ENCODE measurements at places on chromosomes 6 and 20.

DNA sequence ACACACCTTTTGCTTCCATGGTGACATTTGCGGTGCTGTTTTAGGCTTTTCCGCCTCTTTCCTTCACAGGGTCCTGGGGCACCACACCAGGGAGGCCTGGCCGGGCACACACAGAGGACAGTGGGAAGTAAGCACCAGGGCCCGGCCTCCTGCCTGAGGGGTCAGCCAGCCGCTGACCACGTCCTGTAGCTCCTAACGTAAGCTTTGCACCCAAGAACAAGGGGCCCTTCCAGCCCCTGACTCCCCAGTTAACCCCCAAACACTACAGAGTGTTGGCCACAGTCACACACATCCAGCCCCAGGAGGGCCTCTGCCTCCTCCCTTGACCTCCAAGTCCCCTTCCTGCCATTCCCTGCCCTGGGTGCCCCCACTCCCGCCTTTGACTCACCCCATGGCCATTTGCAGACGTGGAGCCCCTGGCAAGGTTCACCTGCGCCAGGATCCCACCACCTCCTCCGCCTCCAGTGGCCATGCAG is 54.7 kb downstream of the YTHDF1 start:
- no peak for DNase-seq

- DNase-seq = no peak
Measured at GRCh38 chr20:8862092-8862491, 206.8 kb upstream of the PLCB4 start.

DNA sequence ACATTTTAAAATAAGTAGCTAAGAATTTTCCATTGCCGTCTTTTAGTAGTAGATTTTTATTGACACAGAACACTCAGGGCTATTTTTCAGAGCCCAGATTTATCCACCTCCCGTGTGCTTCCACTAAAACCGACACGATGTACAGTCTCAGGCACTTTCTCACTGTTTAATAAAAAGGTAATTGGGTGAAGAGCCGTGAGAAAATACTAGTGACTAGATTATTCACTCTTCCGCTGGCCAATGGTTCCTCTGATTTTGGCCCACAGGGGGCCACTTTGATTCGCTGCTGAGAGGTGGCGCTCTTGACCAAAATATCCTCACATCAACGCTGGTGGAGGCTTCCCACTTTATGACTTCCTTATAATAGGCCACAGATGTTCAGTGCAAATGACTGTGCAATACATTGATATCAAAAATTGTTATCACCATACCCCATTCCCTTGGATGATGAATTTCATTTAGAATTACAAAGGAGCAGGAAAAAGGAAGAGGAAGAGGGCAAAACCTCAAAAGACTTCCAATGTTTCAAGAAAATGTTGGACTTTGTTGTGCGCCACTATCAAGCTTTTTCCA is 12.3 kb upstream of the HDDC2 start:
- DNase-seq = no peak

DNA sequence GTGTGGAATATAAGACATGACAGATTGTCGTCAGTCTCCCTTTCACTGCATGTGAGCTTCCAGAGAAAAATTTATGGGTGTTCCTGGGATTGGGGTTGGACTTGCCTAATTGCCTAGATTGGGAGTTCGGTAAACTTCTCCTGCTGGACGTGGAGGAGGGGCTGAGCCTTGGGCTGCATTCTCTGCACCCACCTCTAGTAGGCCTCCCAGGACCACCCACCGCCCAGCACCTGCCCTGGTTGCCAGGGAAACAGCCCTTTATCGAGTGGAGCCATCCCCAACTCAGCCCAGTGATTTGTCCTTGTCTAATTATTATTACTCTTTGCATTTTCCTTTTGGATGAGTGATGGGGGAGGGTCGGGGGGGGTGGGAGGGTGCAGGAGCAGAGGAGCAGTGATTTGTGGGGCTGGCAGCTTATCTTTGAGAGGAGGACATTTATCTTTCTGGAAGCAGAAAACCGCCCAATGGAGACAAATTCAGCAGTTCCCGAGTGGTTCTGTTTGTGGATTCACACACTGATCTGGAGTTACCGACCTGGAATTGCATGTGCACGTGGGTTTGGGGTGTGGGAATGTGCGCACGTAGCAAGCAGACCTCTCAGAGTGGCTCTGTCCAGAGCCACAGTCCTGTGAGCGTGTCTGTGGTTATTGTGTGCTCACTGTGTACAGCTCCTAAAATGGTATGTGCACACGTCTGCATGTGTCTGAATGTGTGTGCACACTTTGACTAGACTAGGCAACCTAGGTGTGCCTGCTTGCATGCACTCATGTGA is 104.5 kb downstream of the DHX35 start:
- no peak for DNase-seq

DNA sequence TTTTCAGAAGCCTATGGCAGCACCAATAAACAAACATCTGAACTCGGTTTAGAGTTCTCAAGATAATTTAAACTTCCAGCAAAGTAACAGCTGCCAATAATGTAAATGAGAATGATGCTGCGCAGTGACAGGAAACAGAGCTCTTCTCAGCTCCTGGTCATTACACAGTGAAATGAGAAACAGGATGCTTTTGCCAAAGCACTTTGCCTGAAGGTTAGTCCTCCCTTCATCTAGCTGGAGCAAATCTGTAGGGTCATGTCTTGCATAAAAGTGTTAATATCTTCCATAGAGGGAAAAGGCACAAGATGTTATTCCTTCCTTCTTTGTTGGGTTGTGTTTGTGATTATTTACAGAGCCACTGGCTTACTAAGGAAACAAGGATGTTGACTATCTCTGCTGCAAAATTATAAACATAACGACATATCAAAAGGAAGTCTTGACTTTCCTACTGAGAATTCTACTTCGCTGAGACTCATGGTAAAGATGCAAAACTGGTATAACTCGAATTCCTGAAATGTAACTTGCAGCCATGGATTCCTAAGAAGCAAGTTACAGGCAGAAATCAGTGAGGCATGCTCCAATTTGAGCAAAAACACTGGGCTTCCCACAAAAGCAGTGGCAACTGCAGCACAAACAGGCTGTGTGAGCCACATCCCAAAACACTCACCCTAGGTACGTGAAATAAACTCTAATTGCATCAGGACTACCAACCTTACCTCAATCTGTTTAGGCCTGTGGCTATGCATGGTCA is 102.5 kb upstream of the BEND6 start:
- DNase-seq = no peak

Measured in kidney epithelial cell (primary cell).